Erythroblast (primary cell): ENCODE measurements at places on chromosomes 12 and 14.

DNA sequence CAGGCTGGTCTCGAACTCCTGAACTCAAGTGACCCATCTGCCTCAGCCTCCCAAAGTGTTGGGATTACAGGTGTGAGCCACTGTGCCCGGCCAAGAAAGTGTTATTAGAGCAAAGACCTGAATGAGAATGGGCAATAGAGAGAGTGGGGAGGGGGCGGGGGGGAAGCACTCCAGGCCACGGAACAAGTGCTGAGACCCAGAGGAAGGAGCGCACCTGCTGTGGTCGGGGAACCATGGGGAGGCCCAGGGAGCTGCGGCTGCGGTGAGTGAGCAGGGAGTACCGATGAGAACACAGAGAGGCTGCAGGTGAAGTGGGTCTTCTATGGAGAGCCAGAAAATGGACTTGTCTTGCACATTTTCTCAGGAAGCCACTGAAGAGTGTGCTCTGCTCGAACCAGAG lies 10.8 kb downstream of the SMIM41 start:
- DNase-seq, result no peak

- DNase-seq, result no peak
Measured at GRCh38 chr14:67345583-67345982, 14.0 kb downstream of the ATP6V1D start.

GRCh38 chr12:103043531-103044486 lies 86.3 kb downstream of the ASCL1 start:
- no peak for DNase-seq

- no peak for DNase-seq
Measured at GRCh38 chr14:65179918-65180724, 77.8 kb upstream of the MAX start.

DNA sequence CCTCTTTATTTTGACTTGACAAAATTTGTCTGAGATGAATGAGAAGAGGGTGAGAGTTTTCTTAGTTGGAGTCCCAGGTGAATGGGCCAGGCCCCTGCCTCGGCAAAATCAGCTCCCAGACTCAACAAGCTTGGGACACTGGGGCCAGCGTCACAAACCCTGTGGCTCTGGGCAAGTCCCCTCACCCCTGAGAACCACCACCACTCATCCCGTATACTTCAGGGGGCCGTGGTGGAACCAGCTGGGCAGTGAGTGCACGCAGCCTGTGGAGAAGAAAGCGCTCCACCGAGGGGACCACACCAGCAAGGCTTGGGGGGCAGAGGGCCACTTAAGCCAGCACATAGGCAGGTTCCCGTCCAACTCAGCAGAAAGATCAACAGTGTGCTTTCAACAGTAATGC lies 40.2 kb downstream of the DEGS2 start:
- DNase-seq, result no peak

DNA sequence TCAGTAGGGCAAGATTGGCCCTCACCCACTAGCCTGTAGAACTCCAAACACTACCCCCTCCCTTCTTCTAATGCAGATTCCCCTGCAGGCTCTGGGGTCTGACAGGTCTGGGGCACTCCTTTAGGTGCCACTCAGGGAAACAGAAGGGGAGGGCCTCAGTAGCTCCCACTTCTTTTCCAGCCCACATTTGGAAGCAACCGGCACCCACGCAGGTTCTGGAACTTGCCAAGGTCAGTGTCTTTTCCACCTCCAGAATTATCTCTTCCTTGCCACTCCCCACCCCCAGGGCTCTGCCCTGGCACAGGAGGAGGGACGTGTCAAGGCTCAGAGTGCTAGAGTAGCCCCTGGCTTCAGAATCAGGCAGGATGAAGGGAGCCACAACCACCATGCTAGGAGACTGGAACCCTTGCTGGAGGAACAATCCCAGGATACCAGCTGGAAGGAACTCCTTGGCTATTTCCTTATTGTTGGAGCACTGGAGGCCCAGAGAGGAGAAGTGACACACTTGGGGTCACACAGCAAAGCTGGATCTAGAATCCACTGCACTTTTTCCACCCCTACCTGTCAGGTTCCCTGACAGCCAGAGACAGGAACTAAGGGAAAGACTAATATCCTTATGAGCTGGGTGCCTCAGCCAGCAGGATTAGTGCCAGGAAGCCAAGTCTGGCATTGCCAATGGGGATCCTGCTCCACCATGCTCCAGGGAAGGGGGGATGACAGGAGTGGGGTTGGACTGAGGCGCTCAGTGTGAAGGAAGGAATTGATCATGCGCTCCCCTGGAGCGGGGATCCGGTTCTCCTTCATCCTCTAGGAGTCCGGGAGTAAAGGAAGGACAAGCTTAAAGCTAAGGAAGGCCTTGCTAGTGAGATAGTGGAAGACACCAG lies 1.8 kb upstream of the FIGNL2 start:
- no peak for DNase-seq

- DNase-seq, result peak; percentile 78
Measured at GRCh38 chr14:104650057-104650980, 39.1 kb upstream of the INF2 start.

DNA sequence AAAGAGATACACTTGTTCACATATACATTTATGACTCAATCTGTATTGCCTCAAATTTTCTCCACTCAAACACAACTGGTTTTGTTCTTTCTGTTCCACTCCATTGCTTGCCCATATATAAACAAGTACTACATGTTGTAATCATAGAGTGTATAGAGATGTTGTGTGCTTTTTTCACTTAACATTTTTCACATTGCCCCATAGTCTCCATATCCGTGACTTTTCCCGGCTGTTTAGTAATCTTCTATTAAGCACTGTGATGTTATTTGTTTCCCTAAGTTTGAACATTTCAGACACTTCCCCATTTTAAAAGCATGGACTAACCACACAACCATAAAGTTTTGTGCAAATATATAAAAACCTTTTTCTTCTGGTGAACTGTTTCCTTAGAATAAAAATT lies 45.5 kb upstream of the PTPRR start:
- no peak for DNase-seq

DNA sequence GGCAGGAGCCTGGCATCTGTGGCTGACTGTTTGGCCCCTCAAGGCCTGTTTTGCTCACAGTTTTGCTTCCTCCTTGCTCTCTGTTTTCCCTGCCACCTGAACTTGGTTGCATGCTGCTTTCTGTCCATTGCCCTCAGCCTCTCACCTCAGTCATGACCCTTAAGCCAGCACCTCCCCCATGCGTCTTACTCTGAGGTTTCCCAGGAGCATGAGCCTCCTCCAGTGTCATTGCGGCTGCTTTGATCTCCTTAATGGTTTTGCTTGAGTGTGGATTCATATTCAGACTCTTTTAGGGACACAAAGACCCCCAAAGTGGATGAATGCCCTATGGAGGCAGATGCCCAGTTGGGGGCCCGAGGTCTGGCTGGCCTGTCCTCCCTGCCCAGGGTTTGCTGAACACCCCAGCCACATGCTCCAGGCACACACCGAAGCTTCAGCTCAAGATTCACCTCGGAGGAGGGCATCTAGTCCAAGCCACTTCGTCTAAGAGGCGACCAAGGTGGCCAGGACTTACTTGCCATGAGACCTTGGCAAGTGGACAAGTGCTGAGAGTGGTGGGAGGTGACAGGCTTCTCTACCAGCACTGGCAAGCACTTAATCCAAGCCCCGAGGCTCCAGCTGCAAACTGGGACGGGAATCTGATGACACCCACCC lies 95.4 kb upstream of the DIO3 start:
- DNase-seq, result no peak

DNA sequence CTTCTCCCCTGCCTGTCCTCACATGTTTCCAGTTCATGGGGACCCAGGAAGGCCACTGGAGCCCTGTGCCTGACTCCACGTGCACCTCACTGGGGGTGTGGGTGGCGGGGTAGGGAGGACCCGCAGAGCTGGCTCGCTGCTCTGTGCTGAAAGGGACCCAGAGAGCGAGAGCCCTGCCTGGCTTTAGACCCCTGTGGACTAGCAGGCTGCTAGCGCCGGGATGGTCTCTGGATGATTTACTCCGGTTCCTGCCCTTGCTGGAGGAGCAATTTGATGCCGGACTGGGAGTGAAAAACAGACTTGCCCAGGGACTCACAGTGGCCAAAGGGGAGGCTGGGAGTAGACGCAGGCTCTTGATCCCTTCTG lies 49.0 kb downstream of the NTF3 start:
- DNase-seq, result no peak

GRCh38 chr14:66359500-66359899 lies 126.7 kb upstream of the CCDC196 start:
- DNase-seq, result peak; percentile 79

DNA sequence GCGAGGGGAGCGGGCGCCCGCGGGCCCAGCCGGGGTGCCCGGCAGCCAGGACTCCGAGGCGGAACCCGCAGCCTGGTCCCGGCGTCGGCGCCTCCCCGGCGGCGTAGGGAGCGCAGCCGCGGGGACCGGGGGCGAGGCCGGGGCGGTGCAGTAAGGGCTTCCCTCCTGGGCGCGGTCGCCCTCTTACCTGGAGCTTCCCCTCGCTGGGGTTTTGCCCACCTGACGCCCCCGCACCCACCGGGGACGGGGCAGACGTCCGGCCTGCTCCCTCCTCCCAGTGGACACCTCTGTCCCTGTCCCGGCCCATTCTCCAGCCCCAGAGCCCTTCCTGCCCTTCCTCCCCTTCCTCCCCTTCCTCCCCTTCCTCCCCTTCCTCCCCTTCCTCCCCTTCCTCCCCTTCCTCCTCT lies 413 bp upstream of the TUBA1C start:
- DNase-seq, result peak; percentile 80

DNA sequence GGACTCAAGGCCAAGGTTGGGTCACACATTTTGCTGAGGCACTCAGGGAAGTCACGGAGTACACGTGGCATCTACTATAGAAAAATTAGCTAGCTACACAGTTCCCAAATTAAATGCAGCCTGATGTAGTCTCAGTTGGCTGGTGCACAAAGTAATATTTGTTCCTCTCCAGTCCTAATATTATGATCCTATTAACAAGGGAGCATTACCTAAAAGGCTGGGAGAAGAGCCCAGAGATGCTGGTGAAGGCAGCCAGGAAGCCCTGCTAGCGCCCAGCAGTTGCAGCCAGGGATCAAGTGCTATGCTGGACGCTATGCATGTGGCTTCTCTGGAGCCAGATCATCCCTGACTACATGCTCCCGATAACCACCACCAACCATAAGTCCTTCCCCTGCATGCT lies 88.0 kb upstream of the GSC start:
- DNase-seq, result no peak

GRCh38 chr12:27560126-27560525 lies 36.1 kb downstream of the PPFIBP1 start:
- no peak for DNase-seq
